ENCODE measurements at places on chromosomes 1 and 21. TPM values are rescaled to one million over a fixed set of nuclear protein-coding genes. Genes with fewer than 3 reads are reported as not detected.

The MPL gene
- not detected for total RNA-seq

The SLC26A9 gene
- not detected for total RNA-seq

The RYR2 gene
- not detected for total RNA-seq

The LTN1 gene
- total RNA-seq: 23.7 TPM

The FCRLB gene
- total RNA-seq: 2.0 TPM

The CLDN14 gene
- total RNA-seq: not detected

The C1orf232 gene
- not detected for total RNA-seq

The CYP2J2 gene
- total RNA-seq: 0.29 TPM

The NEK2 gene
- 1.5 TPM for total RNA-seq

The BGLAP gene
- not detected for total RNA-seq

The GNG4 gene
- not detected for total RNA-seq

The OR14K1 gene
- total RNA-seq: not detected

The HSPB7 gene
- 3.3 TPM for total RNA-seq

The CFAP141 gene
- total RNA-seq: not detected

The GBP1 gene
- 25.5 TPM for total RNA-seq

The LRRC39 gene
- total RNA-seq: 0.33 TPM

The DYRK3 gene
- total RNA-seq: 31.7 TPM

The GPBP1L1 gene
- 98.5 TPM for total RNA-seq

The S100A14 gene
- 0.33 TPM for total RNA-seq

The OR2T33 gene
- not detected for total RNA-seq

The MAP3K6 gene
- 22.5 TPM for total RNA-seq

The LAMTOR2 gene
- 72.1 TPM for total RNA-seq
